Adrenal gland (tissue), 19 donors: ENCODE measurements at places on chromosomes 2 and 18. TPM values are rescaled to one million over a fixed set of nuclear protein-coding genes. Genes with fewer than 3 reads are reported as not detected.

- peaks cover 20% of the 10 kb centered on the region for H3K4me1 ChIP-seq
- no peaks in the 10 kb centered on the region for H3K36me3 ChIP-seq
- no peak overlapping the region for H3K4me3 ChIP-seq
Observed at GRCh38 chr18:23542461-23542860, 39.1 kb downstream of the RMC1 start.

GRCh38 chr18:74219056-74219455, 70.7 kb downstream of the TIMM21 start:
- H3K4me1 ChIP-seq: no peaks in the 10 kb centered on the region
- no peak for DNase-seq
- no peak overlapping the region for H3K27ac ChIP-seq
- peaks cover 6% of the 10 kb centered on the region for H3K27me3 ChIP-seq
- H3K36me3 ChIP-seq: no peaks in the 10 kb centered on the region

DNA sequence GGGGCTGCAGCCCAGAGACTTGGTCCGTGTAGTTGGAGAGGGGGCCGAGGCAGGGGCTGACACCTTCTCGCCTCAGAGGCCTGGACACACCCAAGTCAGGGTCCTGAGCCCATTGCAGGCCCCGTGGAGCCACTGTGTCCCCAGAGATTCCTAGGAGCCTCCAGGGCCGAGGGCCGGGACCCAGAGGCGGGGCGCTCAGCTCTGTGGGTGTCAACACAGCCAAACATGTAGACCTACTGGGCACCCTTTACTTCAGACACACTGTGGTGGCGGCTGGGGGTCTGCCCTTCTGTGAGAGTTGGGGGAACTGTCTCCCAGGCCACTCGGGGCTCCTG, 459 bp upstream of the ESPNL start:
- H3K4me1 ChIP-seq: no peaks in the 10 kb centered on the region
- no peak overlapping the region for H3K27ac ChIP-seq
- no peak overlapping the region for H3K4me3 ChIP-seq
- H3K27me3 ChIP-seq: no peaks in the 10 kb centered on the region
- no peak for DNase-seq

DNA sequence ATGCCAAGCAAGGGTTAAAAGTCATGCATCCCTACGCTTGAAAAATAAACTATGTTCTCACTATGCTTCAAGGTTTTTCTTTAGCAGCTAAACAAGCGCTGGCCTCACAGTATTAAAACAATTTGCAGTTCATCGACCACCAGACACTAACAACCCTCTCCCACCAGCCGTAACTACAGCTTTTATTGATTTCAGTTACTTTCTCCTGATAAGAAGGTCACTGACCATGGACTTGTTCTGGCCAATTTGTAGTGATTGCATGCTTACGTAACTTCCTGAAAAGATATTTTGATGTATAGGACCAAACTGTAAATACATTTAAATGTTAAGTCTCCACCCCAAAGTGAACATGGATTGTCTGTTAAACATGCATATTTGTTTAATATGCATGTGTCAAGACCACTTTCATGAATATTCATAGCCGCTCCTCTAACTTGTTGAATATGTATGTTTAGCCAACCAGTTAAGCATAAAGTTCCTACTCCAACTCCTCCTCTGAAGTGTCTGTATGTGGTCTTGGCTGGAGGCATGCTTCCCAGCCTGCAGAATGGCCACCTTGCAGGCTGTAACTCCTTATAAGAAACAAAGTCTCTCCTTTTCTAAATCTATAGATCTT, 1.7 kb upstream of the THOC1 start:
- H3K27me3 ChIP-seq: no peaks in the 10 kb centered on the region
- H3K27ac ChIP-seq: no peak overlapping the region
- H3K36me3 ChIP-seq: peaks cover 7% of the 10 kb centered on the region
- peaks cover 5% of the 10 kb centered on the region for H3K4me1 ChIP-seq
- DNase-seq: no peak

- no peaks in the 10 kb centered on the region for H3K4me1 ChIP-seq
- no peaks in the 10 kb centered on the region for H3K27me3 ChIP-seq
- no peaks in the 10 kb centered on the region for H3K36me3 ChIP-seq
- DNase-seq: no peak
Observed at GRCh38 chr2:179949438-179949837, 57.7 kb downstream of the CWC22 start.

- no peak overlapping the region for H3K4me3 ChIP-seq
- H3K36me3 ChIP-seq: no peaks in the 10 kb centered on the region
- DNase-seq: no peak
Observed at GRCh38 chr2:59568461-59568860, 985.0 kb downstream of the BCL11A start.

- no peak for DNase-seq
- no peaks in the 10 kb centered on the region for H3K27me3 ChIP-seq
- no peaks in the 10 kb centered on the region for H3K4me1 ChIP-seq
- H3K36me3 ChIP-seq: no peaks in the 10 kb centered on the region
Observed at GRCh38 chr2:191274413-191274815, 29.2 kb downstream of the MYO1B start.

The STK11IP gene
- 30.8 TPM for total RNA-seq

The IL1A gene
- total RNA-seq: not detected

The RSAD2 gene
- 2.9 TPM for total RNA-seq

The SRD5A2 gene
- not detected for total RNA-seq
